Activated CD4-positive, alpha-beta T cell treated with anti-CD3 and anti-CD28 coated beads, Interleukin-2, amount 50 U/mL, for 4 hours (primary cell): ENCODE measurements at places on chromosomes 2 and 18.

DNA sequence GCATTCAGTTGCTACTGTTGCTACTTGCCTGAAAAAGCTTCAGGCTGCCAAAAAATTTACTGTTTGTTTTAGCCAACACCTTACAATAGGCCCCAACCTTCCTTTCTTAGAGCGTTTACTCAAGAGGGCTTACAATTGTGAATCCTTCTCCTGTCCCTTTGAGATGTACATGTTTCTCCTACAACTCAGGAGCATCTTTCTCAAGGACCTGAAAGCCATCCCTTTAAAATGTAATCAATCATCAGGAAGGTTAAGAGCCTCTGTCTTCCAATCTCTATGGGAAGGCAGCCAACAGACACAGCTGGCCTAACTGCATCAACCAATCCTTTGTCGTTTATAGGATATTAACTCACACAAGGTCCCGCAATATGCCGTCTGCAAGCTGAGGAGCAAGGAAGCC, 3.4 kb upstream of the IER3IP1 start:
- no peak for DNase-seq

- DNase-seq, result no peak
Observed at GRCh38 chr2:238021327-238021726, 39.5 kb upstream of the SCLY start.

DNA sequence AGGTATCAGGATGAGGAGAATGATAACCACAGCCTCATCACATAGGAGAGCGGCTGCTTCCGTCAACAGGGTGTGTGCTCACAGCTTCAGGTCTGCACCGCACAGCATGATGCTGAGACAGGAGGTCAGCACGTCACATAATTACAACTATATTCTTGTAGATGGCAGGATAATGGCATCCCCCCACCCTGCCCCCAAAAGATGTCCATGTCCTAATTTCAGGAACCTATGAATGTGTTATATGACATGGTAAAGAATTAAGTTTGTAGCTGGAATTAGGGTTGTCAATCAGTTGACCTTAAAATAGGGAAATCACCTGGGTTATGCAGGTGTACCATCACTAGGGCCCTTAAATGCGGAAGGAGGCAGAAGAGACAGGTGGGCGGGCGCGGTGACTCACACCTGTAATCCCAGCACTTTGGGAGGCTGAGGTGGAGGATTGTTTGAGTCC, 73.9 kb downstream of the ARL4C start:
- DNase-seq, result peak; percentile 67

DNA sequence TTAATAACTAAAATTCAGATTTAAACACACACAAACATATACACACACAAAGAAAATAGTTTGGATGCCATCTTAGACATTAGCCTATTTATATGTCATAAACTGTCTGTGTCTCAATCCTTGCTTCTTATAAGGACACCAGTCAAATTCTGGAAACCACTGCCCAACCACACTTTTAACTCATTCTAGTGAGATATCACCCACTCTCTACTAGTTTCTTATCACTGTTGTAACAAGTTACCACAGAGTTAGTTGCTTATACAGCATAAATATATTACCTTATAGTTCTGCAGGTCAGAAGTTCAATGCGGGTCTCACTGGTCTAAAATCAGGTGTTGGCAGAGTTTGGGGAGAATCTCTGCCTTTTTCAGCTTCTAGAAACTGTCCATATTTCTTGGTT, 239.1 kb downstream of the MTX2 start:
- no peak for DNase-seq

GRCh38 chr18:3842844-3843243, 392.9 kb downstream of the TGIF1 start:
- DNase-seq, result no peak

DNA sequence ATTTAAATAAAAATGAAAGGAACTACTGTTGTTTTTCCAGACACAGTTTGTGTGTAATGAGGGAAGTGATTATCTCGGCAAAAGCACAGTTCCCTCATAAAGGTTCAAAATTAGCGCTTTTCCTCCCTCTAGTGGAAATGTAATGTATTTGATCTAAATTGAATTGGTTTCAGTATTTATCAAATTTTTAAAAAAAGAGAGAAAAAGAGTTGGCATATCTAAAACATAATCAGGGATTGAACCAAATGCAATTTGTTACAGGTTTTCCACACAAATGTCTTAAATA, 37.5 kb downstream of the CMPK2 start:
- DNase-seq, result no peak

DNA sequence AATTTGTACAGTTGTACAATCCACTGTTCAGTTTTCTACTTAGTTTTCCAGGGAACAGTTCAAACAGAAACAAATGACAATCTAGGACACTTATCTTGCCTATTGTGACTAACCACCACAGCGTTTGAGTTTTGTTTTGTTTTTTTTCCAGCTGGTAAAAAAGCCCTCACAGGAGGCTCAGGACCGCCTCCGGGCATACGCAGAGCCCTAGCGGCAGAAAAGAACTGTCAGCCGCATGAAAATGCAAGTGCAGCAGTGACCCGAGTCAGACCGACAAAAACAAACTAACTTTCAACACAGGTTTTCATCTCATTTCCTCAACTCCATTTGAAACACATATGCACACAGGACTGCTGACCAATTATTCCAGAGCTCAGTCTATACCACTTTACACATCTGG, 68.6 kb downstream of the STEAP3 start:
- no peak for DNase-seq

DNA sequence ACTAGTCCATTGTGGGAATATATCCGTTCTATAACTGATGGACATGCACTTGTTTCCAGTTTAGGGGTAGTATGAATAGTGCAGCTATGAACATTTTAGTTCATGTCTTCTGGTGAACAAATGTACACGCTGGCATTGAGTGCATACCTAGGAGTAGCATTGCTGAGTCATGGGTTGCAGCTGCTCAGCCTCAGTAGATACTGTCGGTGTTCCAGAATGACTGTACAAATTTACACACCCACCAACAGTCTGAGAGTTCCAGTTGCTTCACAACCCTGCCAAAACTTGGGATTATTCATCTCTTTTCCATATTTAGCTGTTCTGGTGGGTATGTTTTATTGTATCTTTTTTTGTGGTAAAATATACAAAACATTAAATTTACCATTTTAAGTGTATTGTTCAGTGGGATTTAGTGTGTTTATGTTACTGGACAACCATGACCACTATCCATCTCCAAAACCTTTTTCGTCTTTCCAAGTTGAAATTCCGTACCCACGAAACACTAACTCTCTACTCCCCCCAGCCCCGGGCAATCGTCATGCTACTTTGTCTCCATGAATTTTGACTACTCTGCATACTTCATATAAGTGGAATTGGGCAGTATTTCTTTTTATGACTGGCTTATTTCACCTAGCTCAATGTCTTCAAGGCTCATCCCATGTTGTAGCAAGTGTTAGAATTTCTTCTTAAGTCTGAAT, 281.0 kb downstream of the PRKCE start:
- no peak for DNase-seq

DNA sequence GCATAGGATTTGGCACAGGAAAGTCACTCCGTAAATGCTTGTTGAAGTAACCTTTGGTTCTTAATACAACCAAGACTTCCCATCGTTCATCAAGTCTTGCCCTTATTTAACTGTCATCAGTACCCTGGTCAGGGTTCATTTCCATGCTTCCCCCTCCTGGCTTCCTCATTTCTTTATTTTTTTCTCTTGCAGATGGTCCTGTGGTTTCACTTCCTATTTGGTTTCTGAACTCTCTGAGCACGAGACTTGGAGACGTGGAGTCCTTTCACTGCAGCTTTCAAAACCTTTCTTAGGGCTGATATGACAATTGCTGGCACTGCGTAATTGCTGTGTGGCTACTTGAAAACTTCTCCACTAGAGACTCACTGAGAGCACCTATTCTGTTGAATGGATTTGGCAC, 59.9 kb upstream of the PID1 start:
- DNase-seq, result no peak

- DNase-seq, result no peak
Observed at GRCh38 chr2:9897846-9898245, 53.6 kb upstream of the GRHL1 start.

DNA sequence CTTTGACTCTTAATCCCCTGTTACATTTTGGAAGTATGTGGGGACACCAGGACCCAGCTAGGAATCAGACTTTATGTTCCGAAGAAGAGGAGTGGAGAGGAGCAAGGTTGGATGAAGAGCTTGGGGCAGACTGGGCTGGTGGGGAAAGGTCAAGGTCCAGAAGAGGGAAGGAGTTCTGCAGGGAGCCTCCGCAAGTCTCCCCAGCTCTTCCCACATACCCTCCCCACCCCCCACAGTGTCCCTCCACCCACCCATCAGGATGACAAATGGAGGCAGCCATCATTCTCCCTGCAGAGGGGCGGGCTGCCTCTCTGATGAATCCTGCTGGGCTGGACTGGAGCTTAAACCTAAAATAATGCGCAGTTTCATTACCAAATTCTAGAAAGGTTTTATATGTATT, 77.2 kb downstream of the ACKR3 start:
- no peak for DNase-seq

- no peak for DNase-seq
Observed at GRCh38 chr18:53567929-53568574, 656.4 kb downstream of the MBD2 start.

DNA sequence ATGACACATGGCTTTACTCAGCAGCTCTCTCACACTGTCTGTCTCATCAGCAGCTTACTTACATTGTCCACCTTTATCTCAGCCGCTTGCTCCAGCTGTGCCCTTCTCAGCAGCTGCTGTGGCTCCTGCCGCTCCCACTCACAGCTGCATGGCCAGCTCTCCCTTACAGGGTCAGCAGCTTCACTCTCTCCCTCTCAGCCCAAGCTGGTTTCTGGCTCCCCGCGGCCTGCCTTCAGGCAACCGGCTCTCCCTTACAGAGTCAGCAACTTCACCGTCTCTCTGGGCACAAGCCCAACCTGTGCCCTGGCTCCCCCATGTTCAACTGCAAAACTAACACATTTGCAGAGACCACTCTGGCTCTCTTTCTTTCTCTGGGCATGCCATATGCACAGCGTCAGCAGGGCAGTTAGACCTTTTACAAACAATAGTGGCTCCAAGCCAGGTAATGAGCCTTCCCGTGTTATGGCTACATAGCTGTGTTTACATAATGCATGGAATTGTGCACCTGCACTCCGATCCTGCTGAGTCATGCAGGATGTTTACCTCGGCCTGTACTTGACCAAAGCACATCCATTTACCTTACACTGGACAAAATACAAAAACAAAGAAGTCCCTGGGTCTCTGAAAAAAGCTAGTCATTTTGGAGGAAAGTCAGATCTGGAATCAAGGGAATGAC, 167.3 kb downstream of the DOK6 start:
- DNase-seq, result no peak

GRCh38 chr2:7146151-7146550, 228.9 kb downstream of the RNF144A start:
- no peak for DNase-seq

DNA sequence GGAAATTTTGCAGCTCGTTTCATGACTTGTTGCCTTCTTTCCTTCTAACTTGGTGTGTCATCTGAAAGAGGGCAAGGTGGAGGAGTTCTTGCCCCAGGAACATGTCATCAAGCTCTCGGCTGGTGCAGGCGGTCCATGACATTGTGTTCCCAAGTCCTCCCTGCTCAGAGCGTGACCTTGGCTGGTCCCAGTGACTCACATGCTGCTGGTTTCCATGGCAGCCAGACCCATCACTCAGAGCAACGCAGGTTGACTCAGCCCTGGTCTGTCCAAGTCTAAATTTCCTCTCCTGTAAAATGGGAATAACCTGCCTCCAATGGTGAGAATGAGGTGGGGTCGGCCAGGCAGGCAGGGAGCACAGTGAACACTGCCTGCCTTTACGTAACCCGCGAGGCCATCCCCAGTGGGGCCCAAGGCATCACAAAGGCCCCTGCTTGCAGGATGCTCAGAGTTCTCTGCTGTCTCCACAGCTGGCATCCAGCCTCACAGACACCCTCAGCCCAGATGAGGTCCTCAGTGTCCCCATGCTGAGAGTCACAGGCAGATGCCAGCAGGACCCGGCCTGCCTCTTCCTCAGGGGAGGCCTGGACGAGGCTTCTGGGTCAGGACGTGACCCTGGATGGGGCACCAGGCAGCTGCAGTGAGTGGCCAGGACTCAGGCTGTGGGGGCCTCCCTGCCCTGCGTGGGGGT, 143.7 kb downstream of the TPO start:
- DNase-seq, result no peak

DNA sequence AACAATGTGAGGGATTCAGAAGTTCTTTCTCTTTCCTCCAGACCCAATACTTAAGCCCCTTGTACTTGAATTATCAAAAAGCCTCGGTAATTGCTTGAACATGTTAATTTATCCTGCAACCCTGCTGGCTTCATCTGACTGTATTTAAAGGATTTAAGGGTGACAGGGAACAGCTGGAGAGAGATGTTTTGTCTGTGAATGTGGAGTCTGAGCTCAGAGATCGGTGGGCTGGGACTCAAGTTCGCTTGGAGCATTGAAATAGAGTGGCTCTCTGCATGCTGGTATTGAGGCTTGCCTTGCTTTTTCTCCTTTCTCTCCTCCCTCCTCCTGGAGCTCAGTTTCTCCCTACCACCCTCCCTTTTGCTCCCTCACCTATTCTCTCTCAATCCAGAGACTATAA, 73.6 kb downstream of the BOD1L2 start:
- no peak for DNase-seq

DNA sequence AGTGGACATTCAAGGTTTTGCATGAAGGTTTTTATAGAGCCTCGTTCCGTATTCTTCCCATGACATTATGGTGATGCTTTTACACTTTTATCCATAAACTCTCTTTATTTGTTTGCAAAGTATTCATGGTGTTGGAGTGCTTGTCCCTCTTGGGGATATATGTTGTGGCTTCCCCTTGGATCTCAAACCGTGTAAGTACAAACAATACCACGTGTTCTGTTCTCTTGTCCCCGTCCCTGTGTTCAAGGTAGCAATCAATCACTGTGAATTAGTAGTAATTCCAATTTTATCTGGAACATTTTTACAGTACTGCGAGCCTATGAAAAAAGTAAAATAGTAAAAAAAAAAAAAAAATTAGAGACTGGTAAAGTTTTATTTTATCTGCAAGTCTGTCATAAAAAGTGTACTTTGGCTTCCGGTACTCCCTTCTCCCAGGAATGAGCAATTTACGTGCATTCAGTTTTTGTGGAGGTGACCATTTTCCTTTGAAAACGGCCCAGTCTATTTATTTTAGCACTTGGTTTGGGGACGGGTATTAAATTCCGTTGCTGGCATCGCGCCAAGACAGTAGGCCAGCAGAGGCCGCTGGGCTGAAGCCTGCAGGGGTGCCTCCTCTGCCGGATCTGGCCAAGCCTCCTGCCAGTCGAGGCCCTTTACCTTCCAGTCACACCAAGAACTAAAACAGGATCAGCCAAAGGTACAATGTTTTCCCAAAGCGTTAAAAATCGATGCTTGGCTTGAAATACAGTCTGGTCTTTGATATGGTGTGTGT, 175.7 kb downstream of the SOCS6 start:
- no peak for DNase-seq

- DNase-seq, result no peak
Observed at GRCh38 chr2:45910473-45911060, 259.1 kb downstream of the PRKCE start.

DNA sequence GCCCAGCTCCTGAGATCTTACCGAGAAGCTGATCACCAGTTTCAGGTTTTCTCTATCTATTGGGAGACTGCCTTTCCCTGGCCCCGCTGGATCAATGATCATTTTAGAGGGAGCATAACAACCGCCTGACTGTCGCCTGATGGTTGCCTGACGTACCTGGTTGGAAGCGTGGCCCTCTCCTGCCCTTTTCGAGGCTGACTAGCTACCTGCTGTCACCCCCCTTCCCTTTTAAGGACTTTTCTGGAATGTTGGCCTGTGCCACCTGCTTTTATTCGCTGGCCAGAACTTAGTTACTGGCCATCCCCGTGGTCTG, 562 bp upstream of the MFSD2B start:
- DNase-seq, result no peak
